ENCODE measurements at places on chromosomes 13 and 19.

- no peak for DNase-seq
These were observed 123.4 kb upstream of the MCF2L start for GRCh38 chr13:112845511-112846144.

DNA sequence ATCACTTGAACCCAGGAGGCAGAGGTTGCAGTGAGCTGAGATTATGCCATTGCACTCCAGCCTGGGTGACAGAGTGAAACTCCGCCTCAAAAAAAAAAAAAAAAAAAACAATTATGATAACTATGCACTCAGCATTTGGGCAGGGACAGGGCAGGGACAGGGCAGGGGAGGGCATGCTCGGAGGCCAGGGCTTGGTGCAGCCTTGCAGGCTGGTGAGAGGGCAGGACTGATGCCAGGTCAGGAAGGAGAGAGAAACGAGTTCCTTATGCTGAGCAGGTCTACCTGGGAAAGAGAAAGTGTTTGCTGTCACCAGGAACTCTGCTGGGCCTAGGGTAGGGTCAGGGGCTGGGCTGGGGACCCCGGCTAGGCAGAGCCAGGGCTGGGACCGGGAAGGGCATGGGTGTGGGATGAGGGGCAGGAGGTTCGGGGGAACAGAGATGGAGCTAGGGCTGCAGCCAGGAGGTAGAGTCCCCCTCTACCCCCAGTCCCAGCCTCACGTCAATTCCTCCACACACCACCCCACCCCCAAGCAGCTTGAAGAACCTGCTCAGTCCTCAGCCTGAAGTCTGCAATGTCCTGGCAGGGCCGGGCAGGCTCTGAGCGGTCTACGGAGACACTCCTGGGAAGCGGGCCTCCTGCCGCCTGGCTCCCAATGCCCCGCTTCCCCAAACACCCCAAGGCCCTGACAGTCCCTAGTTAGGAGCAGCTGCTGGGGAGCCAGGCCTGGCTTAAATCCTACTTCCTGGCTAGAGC, 2.8 kb downstream of the FXYD3 start:
- no peak for DNase-seq

DNA sequence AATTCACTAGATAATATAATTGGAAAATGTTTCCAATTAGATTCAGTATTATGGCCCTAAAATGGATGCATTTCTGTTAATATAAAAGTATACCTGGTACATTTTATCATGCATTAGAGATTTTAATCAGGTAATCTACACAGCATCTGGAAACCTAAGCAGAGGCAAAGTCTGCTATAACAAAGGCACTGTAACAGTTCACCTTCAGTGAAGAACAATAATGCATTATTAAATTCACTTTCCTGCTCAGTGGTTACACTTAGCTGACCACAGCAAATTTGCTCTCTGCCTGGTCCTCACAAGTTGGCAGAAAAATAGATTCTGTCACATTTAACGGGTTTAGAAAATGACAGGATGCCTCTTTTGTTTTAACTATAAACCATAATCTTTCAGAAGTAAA, 326.9 kb downstream of the DACH1 start:
- no peak for DNase-seq

DNA sequence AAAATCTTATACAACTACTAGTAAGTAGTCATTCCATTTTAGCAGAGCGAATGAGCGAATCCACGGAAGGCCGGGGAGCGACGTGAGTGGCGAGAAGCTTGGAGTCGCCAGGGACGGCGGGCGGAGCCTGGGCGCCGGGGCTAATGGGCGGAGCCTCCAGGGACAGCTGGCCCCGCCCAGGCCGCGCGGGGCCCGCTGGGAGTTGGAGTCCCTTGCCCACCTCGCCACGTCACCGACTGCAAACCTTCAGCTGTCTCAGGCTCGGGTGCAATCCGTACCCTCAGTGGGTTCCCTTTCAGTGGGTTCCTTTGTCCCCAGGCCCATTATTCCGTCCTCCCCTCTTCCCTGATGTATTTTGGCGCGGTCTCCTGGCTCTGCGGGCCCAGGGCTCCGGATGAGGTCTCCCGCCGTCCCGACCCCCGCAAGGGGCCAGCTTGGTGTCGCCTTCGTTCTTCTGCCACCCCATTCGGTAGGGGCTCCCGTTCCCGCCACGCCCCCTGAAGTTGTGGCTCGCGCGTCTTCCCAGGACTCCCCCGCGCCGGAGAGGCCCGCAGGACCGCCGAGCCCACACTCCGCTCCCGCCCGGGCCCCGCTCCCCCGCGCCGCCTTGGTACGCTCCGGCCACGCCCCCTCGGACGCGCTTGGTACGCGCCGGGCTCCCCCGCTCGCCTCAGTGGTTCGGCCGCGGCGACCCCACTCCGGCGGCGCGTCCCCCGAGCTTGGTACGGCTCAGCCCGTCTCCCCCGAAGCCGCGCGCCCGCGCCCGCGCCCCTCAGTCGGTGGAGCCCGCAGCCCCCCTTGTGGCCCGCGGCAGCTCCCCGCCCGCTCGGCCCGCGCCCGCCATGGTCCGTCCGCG, at the start of gene PTOV1:
Gene PTOV1, plus strand, starts transcription at position 673 of the 856 bp plus-strand sequence.
- peak; percentile 66 for DNase-seq

GRCh38 chr19:37936166-37936565, 29.2 kb downstream of the SIPA1L3 start:
- no peak for DNase-seq

GRCh38 chr13:102089177-102089576, 312.7 kb downstream of the FGF14 start:
- DNase-seq = no peak
